ENCODE measurements at places on chromosomes 11 and 22. TPM values are rescaled to one million over a fixed set of nuclear protein-coding genes. Genes with fewer than 3 reads are reported as not detected.

Gene BIRC3
- total RNA-seq, result 17.5 TPM

Gene SPTBN2
- total RNA-seq, result 24.8 TPM

Gene TRMT2A
- 42.6 TPM for total RNA-seq

GRCh38 chr11:110798201-110798900 is 86.1 kb upstream of the ARHGAP20 start:
- DNase-seq, result no peak

DNA sequence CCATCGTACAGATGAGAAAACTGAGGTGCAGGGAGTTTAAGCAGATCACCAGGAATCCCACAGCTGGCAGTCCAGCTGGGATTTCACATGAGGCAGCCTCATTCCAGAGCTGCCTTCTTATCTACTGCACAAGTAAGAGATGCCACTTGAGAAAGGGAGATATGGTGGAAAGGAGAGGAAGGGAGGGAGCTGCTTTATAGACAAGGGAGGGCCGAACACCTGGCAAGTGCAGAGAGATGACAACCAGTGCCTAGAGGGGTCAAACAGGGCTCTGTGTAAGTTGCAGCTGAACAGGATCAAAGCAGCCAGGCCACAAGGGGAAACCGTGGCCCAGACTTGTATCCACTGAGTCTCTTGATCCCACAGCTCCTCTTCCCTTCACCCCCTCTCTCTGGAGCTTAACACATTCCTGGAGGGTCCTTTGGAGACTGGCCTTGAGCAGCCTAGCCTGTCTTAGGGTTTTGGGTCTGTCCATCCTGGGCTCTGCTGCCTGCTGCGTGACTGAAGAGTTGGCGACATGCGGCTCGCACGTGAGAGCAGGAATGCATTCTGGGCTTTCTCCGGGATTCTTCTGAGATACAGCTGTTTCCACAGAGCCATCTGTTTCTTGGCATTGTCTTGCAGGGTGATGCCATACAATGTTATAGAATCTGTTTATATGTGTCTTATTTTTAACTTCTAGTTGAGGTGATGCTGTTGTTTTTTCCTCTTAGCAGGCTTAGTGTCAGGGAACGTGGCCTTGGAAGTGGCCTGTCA is 268.5 kb upstream of the SYN3 start:
- no peak for DNase-seq
